ENCODE measurements at places on chromosomes 16 and 17. TPM values are rescaled to one million over a fixed set of nuclear protein-coding genes. Genes with fewer than 3 reads are reported as not detected.
A peak's percentile ranks its signal among the peaks of the same experiment; 100 is the strongest.

DNA sequence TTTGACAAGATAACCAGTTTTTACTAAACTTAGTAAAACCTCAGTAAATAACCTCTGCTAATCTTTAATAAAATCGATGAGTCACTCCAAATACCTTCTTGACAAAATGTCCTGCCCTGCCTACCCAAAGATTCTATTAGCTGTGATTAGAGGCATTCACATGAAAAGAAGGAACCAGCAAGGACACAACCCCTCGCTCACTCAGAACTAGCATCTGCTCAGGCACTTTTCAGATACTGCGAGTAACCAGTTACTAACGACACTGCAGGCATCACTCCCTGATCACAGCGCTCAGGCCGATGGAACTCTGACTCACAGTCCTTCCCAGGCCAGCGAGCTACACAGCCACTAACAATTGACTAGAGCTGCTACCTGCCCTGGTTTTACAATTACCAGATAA, 24.3 kb downstream of the PELP1 start:
- DNase-seq = no peak

SBK1 gene
- not detected for total RNA-seq

DNA sequence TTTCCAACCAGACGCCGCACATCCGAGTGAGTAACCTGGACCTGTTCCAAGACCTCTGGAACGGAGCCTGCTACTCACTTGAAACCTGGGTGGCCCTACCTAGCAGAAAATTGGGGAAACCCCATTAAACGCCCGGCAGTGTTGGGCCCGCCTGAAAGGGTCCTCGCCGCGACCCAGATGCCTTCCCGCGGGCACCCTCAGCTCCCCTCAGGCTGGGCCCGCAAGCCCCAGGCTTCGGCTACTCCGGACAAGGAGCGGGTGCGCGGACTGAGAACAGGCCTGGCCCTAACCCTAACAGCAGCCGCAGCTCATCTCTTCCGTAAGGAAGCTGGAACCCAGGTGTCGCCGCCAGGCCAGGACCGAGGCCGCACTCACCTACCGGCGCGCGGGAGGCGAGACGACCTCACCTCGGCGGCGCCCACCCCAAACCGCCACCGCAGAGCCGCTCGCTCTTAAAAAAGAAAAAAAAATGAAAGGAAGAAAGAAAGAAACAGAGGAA, 344 bp downstream of the PSME3IP1 start:
- no peak for DNase-seq

GRCh38 chr17:48748718-48749566, 20.4 kb upstream of the HOXB13 start:
- DNase-seq = no peak

GRCh38 chr16:84186685-84187437, at the start of gene TAF1C:
Gene TAF1C, minus strand, starts transcription at chr16:84187057. Its CDS starts 2,069 bp downstream, at chr16:84184988.
- peak; percentile 97 for DNase-seq
